ENCODE measurements at places on chromosomes 4 and X.
A peak's percentile ranks its signal among the peaks of the same experiment; 100 is the strongest.

DNA sequence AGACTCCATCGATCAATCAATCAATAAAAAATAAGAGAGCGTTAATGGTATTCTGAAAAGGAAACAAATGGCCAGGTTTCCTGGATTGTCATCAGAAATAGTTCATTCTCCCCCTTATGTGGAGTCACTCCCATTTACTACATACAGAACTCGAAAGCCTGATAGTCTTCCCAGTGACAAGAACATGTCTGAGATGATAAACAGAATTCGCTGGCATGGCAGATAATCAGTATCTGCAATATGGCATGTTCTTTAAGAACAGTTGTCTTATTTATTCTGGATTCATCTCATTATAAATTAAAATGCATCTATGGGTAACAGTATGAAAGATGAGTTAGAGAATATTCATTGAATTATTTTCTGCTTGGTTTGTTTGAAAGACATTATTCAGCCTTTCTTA is 61.4 kb downstream of the LRP2BP start:
- no peak for DNase-seq

DNA sequence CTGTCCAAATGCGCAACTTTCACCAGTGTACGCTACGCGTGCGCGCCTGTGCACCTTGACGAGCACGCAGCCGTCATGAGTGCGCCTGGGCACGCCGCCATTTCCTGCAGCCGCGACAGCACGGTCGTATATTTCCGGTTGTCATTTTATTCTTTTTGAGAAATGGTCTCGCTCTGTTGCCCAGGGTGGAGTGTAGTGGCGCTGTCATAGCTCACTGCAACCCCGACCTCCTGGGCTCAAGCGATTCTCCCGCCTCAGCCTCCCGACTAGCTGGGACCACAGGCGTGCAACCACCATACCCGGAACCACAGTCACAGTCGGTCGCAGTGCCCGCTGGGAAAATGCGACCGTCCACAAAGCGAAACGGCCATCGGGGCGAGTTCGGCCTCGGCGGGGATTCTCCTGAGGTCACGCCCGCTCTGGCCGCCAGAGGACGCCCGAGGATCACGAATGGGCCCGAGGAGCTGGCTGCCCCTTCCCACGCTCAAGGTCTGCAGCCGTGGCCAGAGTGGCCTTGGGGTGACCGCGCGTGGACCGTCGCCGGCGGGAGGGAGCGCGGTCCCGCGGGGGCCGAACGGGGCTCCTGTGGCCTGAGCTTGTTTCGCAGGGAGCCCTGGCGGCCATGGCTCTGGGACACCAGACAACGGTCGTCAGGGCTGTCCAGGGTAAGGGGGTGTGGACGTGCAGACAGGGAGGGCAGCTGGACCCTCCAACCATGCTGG is 23.7 kb upstream of the PNMA3 start:
- DNase-seq = peak; percentile 77

DNA sequence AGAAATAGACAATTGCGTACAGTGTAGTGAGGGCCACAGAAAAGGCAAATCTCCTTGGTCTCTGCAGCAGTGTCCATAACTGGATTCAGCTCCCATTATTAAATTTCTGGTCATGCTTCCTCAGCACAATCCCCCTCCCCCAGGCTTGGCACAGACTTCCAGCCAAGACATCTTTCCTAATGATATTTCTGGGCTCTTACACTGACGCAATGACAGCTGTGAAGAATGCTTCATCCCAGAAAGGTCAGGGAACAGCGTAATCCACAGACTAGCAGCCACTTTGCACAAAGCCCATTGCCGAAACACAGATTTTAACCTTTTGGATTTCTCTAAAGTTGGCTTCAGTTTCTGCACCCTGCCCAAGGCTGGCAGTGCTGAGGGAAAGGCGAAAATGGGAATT is 597.6 kb upstream of the CPEB2 start:
- no peak for DNase-seq

DNA sequence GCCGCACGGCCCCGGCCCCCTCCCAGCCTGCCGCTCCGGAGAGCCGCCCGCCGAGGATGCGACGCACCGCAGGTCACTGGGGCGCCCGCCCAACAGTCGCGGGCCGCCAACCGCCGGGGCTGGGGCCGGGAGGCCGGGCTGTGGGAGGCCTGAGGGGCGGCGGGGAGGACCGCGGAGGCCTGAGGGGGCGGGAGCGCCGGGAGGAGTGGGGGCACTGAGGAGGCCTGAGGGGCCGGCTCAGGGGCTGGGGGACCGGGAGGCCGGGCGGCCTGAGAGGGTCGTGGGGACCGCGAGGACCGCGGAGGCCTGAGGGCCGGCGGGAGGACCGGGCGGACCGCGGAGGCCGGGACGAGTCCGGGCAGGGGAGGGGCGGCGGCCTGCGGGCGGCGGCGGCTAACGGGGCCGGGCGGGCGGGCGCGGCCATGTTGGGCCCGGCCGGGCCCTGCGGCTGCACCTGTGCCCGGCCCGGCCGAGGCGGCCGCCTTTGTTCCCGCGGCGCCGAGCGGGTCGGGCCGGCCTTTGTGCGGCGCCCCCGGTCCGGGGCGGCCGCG is 353 bp downstream of the NSD2 start:
- DNase-seq = peak; percentile 45

DNA sequence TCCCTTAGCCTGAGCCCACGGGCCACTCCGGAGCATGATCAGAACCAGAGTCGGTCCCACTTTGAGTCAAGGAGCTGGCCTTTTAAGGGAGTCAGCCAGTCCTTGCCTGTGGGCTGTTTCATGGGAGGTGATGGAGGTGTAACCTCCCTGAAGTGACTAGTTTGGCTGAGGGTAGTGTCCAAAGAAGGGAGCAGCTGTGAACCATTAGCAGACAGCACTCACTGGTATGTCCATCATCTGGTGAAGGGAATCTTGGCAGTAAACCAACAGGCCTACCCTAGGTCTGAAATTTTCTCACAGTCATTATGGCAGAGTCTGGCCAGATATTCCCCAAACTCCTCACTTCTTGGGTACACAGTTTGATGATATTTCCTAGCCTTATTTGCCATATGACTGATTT is 12.3 kb upstream of the REPS2 start:
- no peak for DNase-seq

DNA sequence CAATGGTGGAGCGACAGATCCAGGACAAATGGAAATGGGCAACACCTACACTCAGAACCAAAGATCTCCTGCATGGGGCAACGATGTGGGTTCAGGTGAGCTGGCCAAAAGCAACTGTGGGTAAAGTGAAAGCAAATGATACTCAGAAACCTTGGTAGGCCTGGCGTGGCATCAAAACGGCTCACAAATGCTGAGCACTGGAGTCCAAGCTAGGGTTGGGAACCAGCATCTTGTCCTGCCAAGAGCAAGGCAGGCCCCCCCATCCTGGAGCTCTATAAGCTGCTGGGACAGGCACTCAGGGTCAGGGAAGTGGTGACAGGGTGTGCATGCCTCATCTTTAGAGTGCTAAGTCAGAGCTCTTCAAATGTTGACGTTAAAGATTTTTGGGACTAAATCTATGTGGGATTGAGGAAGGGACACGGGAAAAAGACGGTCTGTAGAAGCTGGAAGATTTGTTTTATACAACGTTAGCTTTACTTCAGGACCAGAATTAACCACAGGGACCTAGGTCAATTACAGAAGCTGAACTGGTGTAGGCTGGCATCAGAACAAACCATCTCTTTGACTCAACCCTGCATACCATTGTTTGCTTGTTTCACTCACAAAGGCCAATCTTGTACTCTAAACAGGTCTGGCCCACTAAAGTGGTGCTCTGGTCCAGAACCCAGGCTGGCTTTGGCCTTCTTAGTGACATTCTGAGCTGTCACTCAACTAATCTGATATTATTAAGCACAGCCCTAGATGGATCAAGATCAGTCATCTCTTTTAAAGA is 10.7 kb downstream of the ATP8A1 start:
- no peak for DNase-seq

DNA sequence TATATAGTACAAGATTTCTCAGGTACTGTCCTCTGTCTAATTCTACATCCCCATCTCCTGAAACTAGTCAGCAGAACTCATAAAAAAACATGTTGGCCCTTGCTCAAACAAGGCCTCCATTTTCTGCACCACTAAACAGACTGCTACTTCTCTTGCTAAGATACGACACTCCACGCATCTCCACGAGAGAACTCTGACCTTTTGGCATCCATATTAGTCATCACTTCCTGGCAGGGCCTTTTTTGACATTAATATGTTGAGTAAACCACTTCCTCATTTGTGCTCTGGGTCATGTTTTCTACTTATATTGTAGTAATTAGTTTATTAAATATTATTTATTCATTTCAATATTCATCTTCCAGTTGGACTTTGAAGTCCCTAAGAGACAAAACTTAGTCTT is 65.6 kb downstream of the DCAF8L1 start:
- no peak for DNase-seq

- DNase-seq = no peak
Observed at GRCh38 chr4:36285784-36286480, 4.5 kb downstream of the DTHD1 start.
